ENCODE measurements at places on chromosomes 2 and 18.

GRCh38 chr2:187547353-187547979, 6.8 kb downstream of the TFPI start:
- H3K27me3 ChIP-seq = no peaks in the 10 kb centered on the region
- H3K36me3 ChIP-seq = no peaks in the 10 kb centered on the region
- H3K27ac ChIP-seq = no peak overlapping the region
- DNase-seq = no peak

- no peaks in the 10 kb centered on the region for H3K27me3 ChIP-seq
- no peaks in the 10 kb centered on the region for H3K36me3 ChIP-seq
- H3K4me1 ChIP-seq = no peaks in the 10 kb centered on the region
- H3K4me3 ChIP-seq = no peak overlapping the region
- no peak overlapping the region for H3K27ac ChIP-seq
Measured at GRCh38 chr2:151192681-151193080, 69.0 kb downstream of the RBM43 start.

GRCh38 chr18:23939896-23940295, 74.7 kb upstream of the TTC39C start:
- no peaks in the 10 kb centered on the region for H3K27me3 ChIP-seq
- no peaks in the 10 kb centered on the region for H3K4me1 ChIP-seq
- no peaks in the 10 kb centered on the region for H3K36me3 ChIP-seq
- DNase-seq = no peak
- H3K4me3 ChIP-seq = no peak overlapping the region

- 0 out of 2 replicates have a peak, but pooled peaks cover 6% of the 10 kb centered on the region for H3K36me3 ChIP-seq
- peak; percentile 80 for DNase-seq
- H3K4me3 ChIP-seq = no peak overlapping the region
- H3K27me3 ChIP-seq = no peaks in the 10 kb centered on the region
Measured at GRCh38 chr18:47100212-47100831, 50.0 kb downstream of the HDHD2 start.

GRCh38 chr18:72460210-72460680, 83.9 kb downstream of the CBLN2 start:
- no peak overlapping the region for H3K4me3 ChIP-seq
- no peaks in the 10 kb centered on the region for H3K4me1 ChIP-seq
- no peak for DNase-seq
- H3K36me3 ChIP-seq = no peaks in the 10 kb centered on the region
- H3K27ac ChIP-seq = no peak overlapping the region

DNA sequence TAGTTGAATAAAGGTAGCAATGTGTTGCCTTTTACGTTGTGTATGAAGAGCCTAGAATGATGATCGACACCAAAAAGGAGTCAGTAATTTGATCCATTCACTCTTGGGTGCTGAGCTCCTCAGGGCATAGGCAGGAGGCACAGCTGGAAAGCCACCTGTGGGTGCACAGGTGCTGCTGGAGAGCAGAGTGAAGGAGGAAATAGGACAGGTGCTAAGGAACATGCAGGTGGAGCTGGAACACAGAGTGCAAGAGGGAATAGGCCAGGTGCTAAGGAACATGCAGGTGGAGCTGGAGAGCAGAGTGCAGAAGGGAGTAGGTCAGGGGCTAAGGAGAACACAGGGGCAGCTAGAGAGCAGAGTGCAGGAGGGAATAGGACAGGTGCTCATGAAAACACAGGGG, 86.1 kb downstream of the SH3YL1 start:
- no peaks in the 10 kb centered on the region for H3K4me1 ChIP-seq
- no peak for DNase-seq
- H3K27ac ChIP-seq = no peak overlapping the region
- H3K27me3 ChIP-seq = no peaks in the 10 kb centered on the region

- H3K27me3 ChIP-seq = no peaks in the 10 kb centered on the region
- H3K36me3 ChIP-seq = no peaks in the 10 kb centered on the region
- no peaks in the 10 kb centered on the region for H3K4me1 ChIP-seq
- no peak for DNase-seq
Measured at GRCh38 chr2:101832114-101832513, 134.6 kb downstream of the MAP4K4 start.

- H3K36me3 ChIP-seq = no peaks in the 10 kb centered on the region
- no peak overlapping the region for H3K4me3 ChIP-seq
- DNase-seq = no peak
- no peaks in the 10 kb centered on the region for H3K4me1 ChIP-seq
- no peak overlapping the region for H3K27ac ChIP-seq
Measured at GRCh38 chr2:85130407-85130806, 2.8 kb upstream of the TCF7L1 start.

GRCh38 chr2:71683070-71683469, 229.7 kb downstream of the DYSF start:
- H3K4me1 ChIP-seq = no peaks in the 10 kb centered on the region
- no peaks in the 10 kb centered on the region for H3K36me3 ChIP-seq
- no peaks in the 10 kb centered on the region for H3K27me3 ChIP-seq
- H3K27ac ChIP-seq = no peak overlapping the region

- no peaks in the 10 kb centered on the region for H3K27me3 ChIP-seq
- H3K4me1 ChIP-seq = no peaks in the 10 kb centered on the region
- H3K36me3 ChIP-seq = no peaks in the 10 kb centered on the region
- DNase-seq = no peak
Measured at GRCh38 chr2:30113617-30114293, 33.1 kb upstream of the YPEL5 start.

DNA sequence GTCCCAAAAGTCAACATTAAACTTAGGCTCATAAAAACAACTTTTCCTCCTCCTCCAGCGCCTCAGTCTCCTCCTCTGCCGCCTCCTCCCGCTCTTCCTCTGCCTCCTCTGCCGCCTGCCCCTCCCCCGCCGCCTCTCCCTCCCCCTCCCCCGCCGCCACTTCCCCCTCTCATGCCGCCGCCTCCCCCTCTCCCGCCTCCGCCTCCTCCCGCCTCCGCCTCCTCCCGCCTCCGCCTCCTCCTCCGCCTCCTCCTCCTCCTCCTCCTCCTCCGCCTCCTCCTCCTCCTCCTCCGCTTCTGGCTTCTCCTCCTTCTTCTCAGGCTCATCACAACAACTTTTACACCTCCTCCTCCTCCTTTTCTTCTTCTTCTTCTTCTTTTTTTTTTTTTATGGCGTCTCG, 599.9 kb downstream of the TMEM182 start:
- H3K4me3 ChIP-seq = no peak overlapping the region
- no peak overlapping the region for H3K27ac ChIP-seq
- no peaks in the 10 kb centered on the region for H3K36me3 ChIP-seq
- no peaks in the 10 kb centered on the region for H3K4me1 ChIP-seq

GRCh38 chr2:72921088-72921851, 4.0 kb downstream of the EMX1 start:
- no peak for DNase-seq
- H3K27ac ChIP-seq = no peak overlapping the region
- no peaks in the 10 kb centered on the region for H3K27me3 ChIP-seq
- H3K4me3 ChIP-seq = no peak overlapping the region
- H3K4me1 ChIP-seq = no peaks in the 10 kb centered on the region

DNA sequence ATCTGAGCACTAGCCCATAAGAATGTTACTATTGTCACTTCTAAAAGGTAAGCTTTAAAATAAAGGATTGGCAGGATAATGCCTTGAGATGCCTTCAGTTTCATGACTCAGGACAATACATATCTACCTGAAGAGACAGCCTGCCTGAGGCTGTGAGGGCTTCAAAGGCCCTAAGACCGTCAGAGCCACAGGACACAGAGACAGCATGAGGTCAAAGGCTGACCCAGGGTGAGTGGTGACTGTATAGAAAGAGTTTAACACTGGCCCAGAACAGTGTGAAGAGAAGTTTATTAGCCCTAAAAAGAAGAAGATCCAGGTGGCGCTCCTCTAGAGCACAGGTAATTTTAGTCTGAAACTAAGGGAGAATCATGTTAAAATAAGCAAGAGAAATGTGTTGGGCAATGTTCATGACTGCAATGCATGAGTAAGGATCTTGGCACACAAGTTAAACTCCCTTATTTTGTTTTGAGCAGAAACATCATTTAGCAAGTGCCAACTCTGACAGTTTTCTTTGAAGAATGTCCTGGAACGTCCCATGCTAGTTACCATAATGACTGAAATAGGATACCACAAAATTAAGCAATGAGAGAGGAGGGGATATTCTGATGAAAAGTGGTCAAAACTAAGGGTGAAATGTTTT, 78.1 kb upstream of the FAM110C start:
- no peaks in the 10 kb centered on the region for H3K27me3 ChIP-seq
- no peaks in the 10 kb centered on the region for H3K36me3 ChIP-seq
- no peak overlapping the region for H3K4me3 ChIP-seq
- H3K27ac ChIP-seq = no peak overlapping the region

DNA sequence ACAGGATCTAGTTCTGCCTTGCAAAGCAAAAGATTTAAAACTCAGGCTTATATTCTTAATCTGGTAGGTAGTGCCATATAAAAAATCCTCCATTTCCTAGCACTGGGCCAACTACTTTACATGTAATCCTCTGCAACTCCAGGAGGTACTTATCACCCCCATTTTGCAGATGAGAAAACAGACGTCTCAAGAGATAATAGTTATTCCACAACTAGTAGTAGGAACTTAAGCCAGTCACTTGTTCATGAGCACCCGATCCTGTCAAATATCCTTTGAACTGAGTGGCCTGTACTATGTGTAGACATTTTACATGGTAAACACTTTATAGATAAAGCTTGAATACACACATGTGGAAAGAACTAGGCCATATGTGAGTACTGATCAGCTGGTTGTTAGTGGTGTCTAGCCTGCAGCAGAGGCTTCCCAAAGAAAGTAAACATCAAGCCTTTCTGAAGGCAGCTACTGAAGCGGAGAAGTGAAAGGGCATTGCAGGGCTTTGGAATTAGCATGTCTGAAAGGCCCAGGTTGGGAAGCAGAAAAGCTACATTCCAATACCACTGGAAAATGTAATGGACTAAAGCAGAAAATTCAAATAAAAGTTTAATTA, 48.0 kb downstream of the NAB1 start:
- peaks cover 6% of the 10 kb centered on the region for H3K4me1 ChIP-seq
- no peak for DNase-seq
- no peak overlapping the region for H3K4me3 ChIP-seq
- no peaks in the 10 kb centered on the region for H3K27me3 ChIP-seq

DNA sequence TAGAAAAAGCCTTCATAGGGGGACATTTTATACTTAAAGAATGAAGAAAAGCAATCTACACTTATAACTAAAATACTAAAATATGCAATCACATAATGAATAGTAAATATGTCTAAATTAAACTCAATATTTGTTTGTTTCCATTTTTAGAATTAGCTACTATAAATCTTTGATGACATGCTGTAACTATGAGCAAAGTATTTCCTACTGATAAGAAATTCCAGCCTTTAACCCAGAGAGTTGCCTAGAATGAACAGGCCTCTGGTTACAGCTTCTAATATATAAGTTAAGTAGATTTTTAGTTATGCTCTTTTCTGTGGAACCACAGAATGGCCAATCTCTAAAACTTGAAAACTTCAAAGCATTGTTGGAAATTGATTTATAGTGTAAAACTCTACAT, 1465.6 kb upstream of the ZEB2 start:
- no peak overlapping the region for H3K27ac ChIP-seq
- no peaks in the 10 kb centered on the region for H3K27me3 ChIP-seq
- no peak for DNase-seq
- H3K4me1 ChIP-seq = no peaks in the 10 kb centered on the region
- H3K4me3 ChIP-seq = no peak overlapping the region
